Smooth muscle cell of the coronary artery (primary cell): ENCODE measurements at places on chromosomes 11 and 22. TPM values are rescaled to one million over a fixed set of nuclear protein-coding genes. Genes with fewer than 3 reads are reported as not detected.

Gene CNTF
- total RNA-seq, result 0.70 and 0.90 TPM in 2 replicates

Gene GRIK4
- 0.12 TPM in 1 of 2 replicates, not detected in the other for total RNA-seq

Gene RFPL1
- not detected in 2 replicates for total RNA-seq

Gene MYEOV
- total RNA-seq, result 1.4 TPM in 1 of 2 replicates, not detected in the other

Gene CCDC179
- 4.3 TPM in 1 of 2 replicates, not detected in the other for total RNA-seq

Gene HOATZ
- total RNA-seq, result not detected in 2 replicates

Gene DGCR6
- 0.53 and 1.3 TPM in 2 replicates for total RNA-seq

Gene DNAJB7
- total RNA-seq, result not detected in 2 replicates

Gene TRIM6
- 2.1 and 3.6 TPM in 2 replicates for total RNA-seq

Gene MYOD1
- total RNA-seq, result not detected in 2 replicates

Gene IGSF22
- total RNA-seq, result under 0.01 and 0.23 TPM in 2 replicates

Gene EEF1G
- 1,294 and 1,609 TPM in 2 replicates for total RNA-seq

Gene LDLRAD3
- 3.5 and 24.7 TPM in 2 replicates for total RNA-seq

Gene PLA2G6
- total RNA-seq, result 10.7 and 33.2 TPM in 2 replicates

Gene CRYBB3
- total RNA-seq, result not detected in 2 replicates
